Airway epithelial cell (primary cell): ENCODE measurements at places on chromosomes 2 and 18. TPM values are rescaled to one million over a fixed set of nuclear protein-coding genes. Genes with fewer than 3 reads are reported as not detected.

COLEC12 gene
- total RNA-seq = not detected in 2 replicates

TBR1 gene
- total RNA-seq = not detected in 2 replicates

IGFBP5 gene
- total RNA-seq = 1.3 and 5.6 TPM in 2 replicates

SH2D6 gene
- total RNA-seq = not detected in 2 replicates

FBXO48 gene
- 0.28 and 0.56 TPM in 2 replicates for total RNA-seq

NGEF gene
- 3.6 and 7.6 TPM in 2 replicates for total RNA-seq

SERPINB10 gene
- 0.23 and 0.28 TPM in 2 replicates for total RNA-seq

PTPRN gene
- 0.49 TPM in 1 of 2 replicates, not detected in the other for total RNA-seq

MAPK4 gene
- not detected in 2 replicates for total RNA-seq

UGT1A1 gene
- total RNA-seq = 0.28 and 1.2 TPM in 2 replicates

LDAH gene
- 11.5 and 18.6 TPM in 2 replicates for total RNA-seq

CD207 gene
- total RNA-seq = not detected in 2 replicates

TMEM163 gene
- not detected in 2 replicates for total RNA-seq

LHCGR gene
- not detected in 2 replicates for total RNA-seq

REG3A gene
- not detected in 2 replicates for total RNA-seq
